ENCODE measurements at places on chromosomes 1 and 21.

- no peak for DNase-seq
Observed at GRCh38 chr1:159987186-159987585, 33.1 kb upstream of the SLAMF9 start.

DNA sequence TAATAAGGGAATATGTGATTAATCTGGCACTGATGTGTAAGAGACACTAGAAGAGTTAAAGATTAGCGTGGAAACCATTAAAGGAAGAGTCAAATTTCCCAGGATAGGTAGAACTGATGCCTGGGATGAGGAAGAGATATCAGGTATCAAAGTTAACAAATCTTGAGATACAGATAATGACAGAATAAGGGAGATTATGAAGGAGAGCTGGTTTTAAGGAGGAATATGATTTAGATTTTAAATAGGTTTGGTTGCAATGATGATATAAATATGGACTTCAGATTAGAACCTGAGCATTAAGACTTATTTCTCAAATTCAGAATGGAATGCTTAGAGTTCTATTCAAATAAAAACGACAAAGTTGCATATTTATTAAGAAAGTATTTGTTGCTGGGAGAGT lies 26.2 kb downstream of the MAGI3 start:
- no peak for DNase-seq

DNA sequence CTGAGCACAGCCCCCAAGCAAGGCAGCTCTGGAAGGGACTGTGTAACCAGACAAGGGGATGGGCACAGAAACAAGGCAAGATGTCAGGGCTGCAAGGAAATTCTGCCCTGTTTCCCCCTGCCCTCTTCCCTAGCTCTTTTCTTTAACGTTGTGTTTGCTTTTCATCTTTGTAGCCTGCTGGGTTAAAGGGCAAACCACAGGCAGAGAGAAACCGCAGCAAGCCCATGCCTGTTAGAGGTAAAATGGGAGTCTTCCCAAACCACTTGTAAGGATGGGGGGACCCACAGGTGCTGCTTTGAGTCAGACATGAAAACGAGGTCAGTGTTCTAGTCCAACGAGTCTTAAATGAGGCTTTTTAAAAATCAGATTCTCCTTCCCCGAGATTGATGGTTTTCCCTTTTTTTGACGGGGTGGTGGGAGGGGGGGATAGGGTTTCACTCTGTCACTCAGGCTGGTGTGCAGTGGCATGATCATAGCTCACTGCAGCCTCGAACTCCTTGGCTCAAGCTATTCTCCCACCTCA lies 13.3 kb downstream of the TGFBR3 start:
- DNase-seq: peak; percentile 21

DNA sequence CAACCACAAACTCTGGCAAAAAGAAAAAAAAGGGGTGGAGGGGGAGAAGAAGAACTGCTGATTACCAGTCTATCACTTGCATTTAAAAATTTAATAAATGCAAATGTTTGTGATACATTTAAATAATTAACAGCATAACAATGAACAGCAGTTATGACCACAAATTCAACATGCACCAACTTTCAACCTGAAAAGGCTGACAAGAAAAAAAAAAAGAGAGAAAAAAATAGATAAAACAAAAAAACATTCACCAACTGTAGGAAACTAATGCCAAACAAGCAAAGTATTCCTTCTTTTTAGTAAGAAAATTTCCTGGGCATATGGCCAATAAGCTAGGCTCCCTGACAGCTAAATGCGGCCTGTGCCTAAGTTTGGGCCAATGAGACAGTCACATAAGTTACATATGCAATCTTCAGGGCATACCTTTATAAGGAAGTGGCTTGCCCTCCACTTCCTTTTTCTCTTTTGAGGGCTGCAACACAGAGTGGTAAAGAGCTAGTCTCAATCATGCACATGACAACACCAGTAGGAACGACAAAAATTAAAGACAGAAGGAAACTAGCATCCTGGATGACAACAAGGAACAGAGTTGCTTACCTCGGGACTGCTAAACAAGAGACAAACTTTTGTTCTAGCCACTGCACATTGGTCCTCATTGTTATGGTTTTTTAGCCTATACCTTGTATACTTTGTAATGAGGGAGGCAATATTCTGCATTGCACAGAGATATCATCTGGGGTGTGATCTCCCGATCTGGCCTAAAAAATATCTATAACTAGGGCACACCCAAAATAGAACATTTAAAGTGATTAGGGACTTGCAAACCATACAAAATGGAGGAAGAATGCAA lies 24.2 kb upstream of the PHTF1 start:
- peak; percentile 77 for DNase-seq

DNA sequence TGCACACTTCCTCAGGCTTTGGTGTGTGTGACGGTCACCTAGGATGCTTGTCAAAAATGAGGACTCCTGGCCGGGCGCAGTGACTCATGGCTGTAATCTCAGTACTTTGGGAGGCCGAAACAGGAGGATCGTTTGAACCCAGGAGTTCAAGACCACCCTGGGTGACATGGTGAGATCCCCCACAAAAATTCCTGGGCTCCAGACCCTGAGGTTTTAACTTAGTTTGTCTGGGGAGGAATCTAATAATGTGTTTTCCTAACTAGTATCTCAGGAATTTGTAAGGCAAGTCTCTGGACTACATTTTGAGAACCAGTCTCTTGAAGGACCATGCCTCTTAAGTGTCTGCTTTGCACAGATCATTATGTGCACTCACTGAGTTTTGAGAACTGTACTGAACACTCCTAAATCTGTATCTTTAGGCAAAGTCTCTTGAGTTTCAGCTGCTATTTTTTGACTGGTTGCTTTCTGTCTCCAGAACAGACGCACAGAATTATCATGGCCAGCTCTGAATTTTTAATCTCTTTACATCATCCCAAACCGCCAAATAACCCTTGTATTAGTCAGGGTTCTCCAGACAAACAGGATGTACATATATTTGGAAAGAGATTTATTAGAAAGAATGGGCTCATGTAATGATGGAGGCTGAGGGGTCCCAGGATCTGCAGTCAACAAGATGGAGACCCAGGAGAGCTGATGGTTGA lies 45.5 kb upstream of the VANGL1 start:
- DNase-seq: no peak

DNA sequence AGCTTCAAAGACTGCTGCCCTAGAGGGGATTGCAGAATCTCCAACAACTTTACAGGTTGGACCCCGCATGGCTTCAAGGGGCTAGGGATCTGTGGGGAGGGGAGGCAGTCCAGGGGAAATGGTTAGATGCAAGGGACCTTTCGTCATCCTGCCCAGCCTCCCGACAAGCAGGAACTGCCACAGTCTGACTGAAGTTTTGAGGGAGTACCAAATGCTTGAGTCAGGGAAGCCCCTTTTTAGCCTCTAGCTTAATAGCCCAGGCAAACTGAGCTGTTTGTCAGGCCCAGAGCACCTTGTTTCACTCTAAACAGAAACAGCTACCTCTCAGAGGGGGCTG lies 1.1 kb downstream of the TOR3A start:
- DNase-seq: peak; percentile 39

DNA sequence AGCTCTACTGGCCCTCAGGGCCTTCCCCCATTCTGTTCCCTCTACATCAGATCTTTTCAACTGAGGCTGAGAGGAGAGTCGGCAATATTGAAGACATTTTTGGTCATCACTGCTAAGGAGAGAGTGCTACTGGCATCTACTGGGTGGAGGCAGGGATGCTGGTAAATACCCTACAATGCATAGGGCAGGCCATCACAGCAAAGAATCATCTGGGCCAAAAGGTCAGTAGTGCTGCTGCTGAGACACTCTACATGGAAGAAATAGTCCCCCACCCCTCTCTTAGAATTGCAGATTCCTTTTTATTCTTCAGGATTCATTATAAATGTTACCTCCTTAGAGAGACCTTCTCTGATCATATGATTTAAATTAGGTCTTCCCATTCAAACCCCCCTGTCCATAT lies 94.3 kb downstream of the JAK1 start:
- no peak for DNase-seq

- no peak for DNase-seq
Observed at GRCh38 chr1:110286564-110286963, 52.6 kb upstream of the RBM15 start.

GRCh38 chr1:29793101-29793546 lies 556.8 kb downstream of the PTPRU start:
- peak; percentile 45 for DNase-seq
